Fibroblast of pulmonary artery (primary cell): ENCODE measurements at places on chromosomes 2 and 18.

DNA sequence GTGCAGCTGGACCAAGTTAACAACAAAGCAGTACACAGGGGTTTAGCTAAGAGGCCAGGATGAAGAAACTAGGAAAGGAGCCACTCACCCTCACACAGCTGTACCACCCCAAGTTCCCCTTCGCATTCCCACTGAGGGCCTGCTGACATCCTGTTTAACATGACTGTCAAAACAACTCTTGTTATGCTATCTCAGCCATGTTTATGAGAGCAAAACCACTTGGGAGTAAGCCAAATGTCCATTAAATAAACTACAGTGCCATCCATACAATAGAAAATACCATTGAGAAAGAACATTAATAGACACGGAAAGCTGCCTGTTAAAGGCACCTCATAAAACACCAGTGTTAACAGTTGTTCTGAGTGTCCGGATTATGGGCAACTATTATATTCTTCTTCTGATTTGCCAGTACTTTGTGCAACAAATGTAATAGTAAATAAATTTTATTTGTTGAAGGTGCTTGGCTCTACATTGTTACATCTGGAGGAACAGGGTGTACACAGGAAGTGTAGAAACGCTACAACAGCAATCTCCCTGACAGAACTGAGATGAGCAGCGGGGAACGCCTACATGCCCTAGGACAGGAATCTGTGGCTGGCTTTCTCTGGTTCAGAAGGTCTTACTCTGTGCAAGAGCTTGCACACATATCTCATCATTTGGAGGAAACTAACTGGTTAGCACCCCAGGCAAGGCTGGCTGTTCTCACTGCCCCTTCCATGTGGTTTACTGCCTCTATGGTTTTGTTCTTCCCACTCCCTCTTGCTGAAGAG lies 85.6 kb downstream of the EHD3 start:
- peak; percentile 29 for DNase-seq

- DNase-seq, result peak; percentile 34
Measured at GRCh38 chr18:71665131-71665530, 879.0 kb downstream of the CBLN2 start.

- DNase-seq, result peak; percentile 68
Measured at GRCh38 chr2:206392118-206392517, 51.2 kb upstream of the ADAM23 start.

DNA sequence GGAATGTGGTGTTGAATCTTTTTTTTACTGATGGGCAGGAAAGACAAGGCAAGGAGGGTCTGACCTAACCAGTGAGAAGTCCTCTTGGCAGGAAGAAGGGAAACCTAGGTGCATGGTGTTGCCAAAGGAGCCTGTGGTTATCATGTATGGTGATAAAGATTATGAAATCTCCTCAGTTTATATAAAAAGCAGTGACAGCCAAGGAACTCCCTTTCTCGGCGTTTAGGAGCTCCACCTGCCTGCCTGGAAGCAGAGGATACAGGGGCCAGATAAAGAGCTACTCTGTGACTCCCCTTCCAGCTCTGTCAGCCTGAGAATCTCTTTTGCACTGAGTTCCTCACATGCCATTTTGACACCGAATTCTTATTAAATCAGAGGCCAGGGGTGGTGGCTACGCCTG lies 26.1 kb downstream of the COLEC12 start:
- peak; percentile 31 for DNase-seq

DNA sequence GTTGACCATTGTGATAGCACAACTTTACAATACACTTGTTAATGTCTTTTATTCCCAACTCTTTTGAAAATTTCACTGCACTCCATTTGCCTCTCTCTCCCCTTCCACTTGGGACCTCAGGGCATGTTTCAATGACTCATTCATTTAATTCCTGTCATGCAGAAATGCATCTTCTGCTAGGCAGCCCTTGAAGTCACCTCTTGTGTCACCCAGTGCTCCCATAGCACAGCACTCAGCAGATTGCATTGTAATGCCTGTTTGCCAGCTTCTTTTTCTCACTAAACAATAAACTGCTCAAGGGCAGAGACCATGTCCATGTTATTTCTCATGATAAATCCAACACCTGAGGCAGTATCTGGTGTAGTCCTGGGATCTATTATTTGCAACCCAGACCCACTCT lies 85.9 kb upstream of the ACSL3 start:
- no peak for DNase-seq

DNA sequence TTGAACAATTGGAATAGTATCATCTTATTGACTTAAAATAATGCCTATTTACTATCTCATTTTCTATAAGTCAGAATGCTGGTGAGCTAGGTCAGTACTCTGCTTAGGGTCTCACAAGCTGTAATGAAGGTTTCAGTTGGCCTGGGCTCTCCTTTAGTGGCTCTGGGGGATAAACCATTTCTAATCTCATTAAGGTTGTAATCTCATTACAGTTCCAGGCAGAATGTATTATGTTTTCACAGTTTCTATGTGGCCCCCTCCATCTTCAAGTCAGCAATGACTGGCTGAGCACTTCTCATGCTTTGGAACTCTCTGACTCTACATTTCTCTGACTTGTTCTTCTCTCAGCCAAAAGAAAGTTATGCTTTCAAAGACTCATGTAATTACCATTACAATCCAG lies 163.1 kb downstream of the CCDC178 start:
- no peak for DNase-seq
